Peyer's patch (tissue), 4 donors: ENCODE measurements at places on chromosomes 4 and X. TPM values are rescaled to one million over a fixed set of nuclear protein-coding genes. Genes with fewer than 3 reads are reported as not detected.

The AMER1 gene
- 2.8 TPM for total RNA-seq

- H3K4me1 ChIP-seq: no peaks in the 10 kb centered on the region
- H3K27ac ChIP-seq: no peak overlapping the region
- H3K36me3 ChIP-seq: no peaks in the 10 kb centered on the region
- no peak overlapping the region for H3K4me3 ChIP-seq
- H3K27me3 ChIP-seq: no peaks in the 10 kb centered on the region
These were observed 108.6 kb downstream of the ARHGAP6 start for GRCh38 chrX:11557120-11557519.

- H3K27me3 ChIP-seq: no peaks in the 10 kb centered on the region
- no peak for DNase-seq
- H3K36me3 ChIP-seq: no peaks in the 10 kb centered on the region
- H3K4me1 ChIP-seq: no peaks in the 10 kb centered on the region
- no peak overlapping the region for H3K27ac ChIP-seq
These were observed 8.2 kb downstream of the BMP2K start for GRCh38 chr4:78784236-78784865.

DNA sequence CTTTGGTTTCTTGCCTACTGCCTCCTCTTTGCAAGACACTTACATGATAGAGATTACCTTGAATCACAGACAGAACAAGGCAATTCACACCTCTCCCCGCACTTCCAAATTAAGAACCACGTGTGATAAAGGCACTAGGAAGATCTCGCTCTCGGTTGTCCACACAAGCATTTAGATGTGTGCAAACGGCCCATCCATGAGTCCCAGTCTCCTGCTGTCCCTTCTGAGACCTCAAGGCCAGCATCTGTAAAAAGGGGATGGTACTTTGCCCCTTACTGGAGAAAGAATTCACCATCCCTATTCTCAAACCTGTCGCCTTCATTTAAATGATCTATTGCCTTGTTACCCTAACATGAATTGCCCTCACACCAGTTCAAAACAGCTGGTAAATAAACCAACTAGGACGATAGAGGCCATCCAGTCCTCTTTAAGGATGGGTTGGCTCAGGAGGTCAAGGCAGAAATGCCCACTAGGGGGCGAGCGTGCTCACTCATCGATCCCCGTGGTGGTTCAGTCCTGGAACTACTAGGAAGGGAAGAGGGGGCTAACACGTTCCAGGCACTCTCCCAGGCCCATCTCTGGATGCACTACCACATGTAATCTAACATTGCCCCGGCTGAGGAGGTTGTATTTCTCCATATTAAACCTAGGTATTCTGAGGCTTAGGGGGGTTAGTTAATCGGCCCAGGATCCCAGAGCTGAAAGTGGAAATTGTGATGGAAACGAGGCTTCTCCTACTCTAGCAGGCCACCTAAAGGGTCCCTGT is 95.8 kb downstream of the DHX15 start:
- no peaks in the 10 kb centered on the region for H3K27me3 ChIP-seq
- H3K4me1 ChIP-seq: peaks cover 6% of the 10 kb centered on the region
- H3K4me3 ChIP-seq: no peak overlapping the region
- no peaks in the 10 kb centered on the region for H3K36me3 ChIP-seq
- peak; percentile 50 for DNase-seq

The RGN gene
- not detected for total RNA-seq

DNA sequence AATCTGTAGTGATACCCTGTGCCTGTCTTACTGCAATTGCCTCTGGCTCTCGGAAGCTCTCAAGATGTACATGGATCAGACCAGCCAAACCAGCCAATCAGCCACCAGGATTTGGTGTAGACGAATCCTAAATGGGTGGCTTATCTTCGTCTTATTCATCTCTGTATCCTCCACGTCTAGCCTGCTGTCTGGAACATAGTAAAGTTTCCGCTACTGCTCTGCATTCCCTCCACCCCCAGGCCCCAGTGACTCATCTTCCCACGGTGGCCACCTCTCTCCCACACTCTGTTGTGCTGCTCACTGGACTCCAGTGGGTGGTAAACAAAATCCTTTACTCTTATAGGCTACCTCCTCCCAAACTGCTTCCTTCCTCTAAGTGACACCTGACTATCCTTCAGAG is 37.8 kb downstream of the SEPTIN6 start:
- no peaks in the 10 kb centered on the region for H3K4me1 ChIP-seq
- H3K27ac ChIP-seq: no peak overlapping the region
- H3K36me3 ChIP-seq: no peaks in the 10 kb centered on the region

- H3K4me3 ChIP-seq: no peak overlapping the region
- H3K4me1 ChIP-seq: no peaks in the 10 kb centered on the region
- H3K27ac ChIP-seq: no peak overlapping the region
These were observed 83.5 kb downstream of the ZNF674 start for GRCh38 chrX:46461660-46462191.
